ENCODE measurements at places on chromosomes 7 and 10.

GRCh38 chr10:69382382-69383117 is 34.2 kb downstream of the TACR2 start:
- DNase-seq: no peak

DNA sequence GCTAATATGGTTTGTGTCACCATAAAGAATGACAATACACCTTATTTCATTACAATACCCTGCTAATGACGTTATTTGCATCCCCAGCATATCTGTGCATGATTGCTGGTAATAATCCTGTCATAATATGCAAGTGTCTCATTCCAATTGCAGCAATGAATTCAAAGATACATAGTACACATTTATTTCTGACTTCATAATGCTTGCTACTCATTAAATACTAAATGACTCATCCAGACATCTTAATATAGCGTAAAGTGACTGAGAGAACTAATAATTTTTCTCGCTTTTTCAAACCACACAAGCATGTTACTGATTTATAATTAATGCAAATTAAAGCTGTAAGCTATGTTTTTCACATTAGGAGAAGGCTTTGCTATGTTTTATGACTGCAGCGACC is 234.7 kb upstream of the MDFIC start:
- no peak for DNase-seq

DNA sequence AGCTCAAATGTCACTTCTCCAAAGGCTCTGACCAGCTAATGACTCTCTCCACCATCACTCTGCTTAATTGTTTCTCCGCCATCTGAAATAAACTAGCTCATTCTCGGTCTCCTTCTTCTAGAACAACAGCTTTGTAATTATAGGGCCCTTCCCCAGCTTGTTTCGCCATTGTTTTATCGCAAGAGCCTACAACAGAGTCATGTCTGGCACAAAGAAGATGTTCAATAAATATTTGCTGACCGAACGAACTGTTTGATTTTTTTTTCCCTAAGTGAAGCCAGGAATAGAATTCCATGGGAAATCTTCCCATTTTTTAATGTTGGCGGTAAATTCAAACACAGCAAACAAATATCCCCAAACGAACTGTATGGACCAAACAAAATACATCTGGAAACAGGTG is 63.8 kb upstream of the NMT2 start:
- no peak for DNase-seq

- DNase-seq: no peak
Observed at GRCh38 chr10:19668116-19668515, 148.1 kb upstream of the PLXDC2 start.

DNA sequence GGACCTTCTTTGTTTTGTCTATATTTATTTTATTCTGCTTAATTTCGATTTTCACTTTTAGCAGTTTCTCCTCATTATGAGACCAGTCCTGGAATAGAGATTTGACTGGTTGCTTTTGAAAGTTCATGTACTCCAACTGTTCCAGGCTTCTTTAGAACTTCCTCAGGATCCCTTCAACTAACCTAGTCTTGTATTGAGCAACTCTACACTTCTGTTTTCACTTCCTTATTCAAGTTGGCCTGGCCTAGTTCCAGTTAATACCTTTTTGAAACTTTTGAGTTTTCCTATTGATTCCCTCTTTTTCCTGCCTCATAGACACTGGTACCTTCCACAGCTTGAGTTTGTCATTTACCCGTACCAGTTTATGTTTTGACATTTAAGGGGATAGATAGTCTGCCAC is 421.7 kb downstream of the ATRNL1 start:
- no peak for DNase-seq

GRCh38 chr10:45253183-45253914 is 62.1 kb downstream of the OR13A1 start:
- peak; percentile 30 for DNase-seq

GRCh38 chr7:98629001-98629431 is 11.9 kb downstream of the NPTX2 start:
- DNase-seq: no peak

DNA sequence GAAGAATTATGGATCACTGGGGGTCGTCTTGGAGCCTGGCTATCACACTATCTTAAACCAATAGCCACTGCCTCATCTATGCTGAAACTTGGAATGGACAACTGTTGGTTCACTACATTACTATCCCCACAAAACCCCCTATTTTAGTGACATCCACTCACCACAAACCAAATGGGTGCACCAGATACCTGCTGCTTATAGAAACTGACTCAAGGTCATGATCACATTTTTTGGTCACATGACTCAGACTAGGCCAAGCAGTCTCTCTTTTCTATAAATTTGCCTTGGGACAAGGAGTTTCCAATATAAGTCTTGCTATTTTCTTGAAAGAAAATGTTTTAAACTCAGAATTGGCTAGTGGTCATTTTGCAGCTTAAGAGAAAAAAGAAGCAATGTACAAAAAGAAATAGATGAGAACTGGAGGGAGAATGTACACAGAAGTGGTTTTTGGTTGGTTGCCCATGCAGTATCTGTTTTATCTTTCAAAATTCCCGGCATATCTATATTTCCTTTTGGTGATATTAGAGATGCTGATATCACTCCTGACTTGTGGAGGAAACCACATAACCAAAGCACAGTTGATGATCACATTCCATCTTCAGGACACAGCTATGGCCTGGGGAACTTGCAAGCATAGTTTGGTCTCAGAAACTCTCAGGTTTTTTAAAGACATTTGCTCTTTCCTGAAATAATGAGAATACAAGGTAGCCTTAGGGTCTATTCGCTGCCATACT is 85.2 kb upstream of the CACNA2D1 start:
- no peak for DNase-seq

DNA sequence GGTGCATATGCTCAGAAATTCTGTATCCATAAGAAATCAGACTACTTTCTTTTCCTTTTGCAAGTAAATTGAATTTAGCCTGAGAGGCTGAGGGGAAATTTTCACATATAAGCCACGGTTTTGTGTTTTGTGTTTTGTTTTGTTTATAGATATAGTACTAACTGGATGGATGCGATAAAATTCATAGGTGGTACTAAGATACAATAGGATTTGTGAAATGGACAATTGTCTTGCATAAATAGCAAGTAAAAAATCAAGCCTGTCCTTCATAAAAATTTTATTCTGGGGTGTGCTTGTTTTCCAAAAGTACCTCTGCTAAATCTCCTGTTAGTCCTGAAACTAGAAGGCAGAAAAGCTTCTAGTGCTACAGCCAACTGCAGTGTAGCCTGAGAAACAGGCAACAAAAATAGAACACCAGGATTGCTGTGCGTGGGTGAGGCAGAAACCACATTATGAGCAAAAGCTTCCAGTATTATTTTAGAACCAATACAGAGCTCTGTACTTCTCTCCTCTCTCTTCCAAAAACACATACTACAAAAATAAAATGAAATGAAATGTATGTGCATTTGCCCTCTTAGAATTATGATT is 634 bp upstream of the HDAC9 start:
- DNase-seq: peak; percentile 5

DNA sequence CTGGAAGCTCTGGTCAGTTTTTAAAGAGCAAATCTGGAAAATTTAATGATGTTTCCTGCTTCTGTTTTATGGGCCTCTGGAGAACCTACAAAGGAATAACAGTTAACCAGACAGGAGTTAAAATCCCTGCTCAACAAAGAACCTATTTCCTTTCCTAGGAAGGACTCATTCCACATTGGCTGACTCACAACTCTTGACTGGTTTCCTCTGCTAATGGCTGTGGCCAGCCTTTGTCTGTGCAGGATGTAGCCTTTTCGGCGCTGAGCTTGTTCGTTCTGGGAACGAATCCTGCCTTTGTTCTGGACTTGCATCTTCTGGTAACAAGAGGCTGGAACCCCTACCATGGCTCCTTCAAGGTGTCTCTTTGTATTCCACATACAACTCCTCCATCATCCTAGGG is 112.8 kb upstream of the PDCD4 start:
- no peak for DNase-seq

GRCh38 chr7:140049339-140050024 is 13.3 kb downstream of the PARP12 start:
- no peak for DNase-seq

- no peak for DNase-seq
Observed at GRCh38 chr7:7867846-7868571, 100.6 kb upstream of the GLCCI1 start.

GRCh38 chr7:114806590-114807162 is 115.2 kb upstream of the MDFIC start:
- no peak for DNase-seq

DNA sequence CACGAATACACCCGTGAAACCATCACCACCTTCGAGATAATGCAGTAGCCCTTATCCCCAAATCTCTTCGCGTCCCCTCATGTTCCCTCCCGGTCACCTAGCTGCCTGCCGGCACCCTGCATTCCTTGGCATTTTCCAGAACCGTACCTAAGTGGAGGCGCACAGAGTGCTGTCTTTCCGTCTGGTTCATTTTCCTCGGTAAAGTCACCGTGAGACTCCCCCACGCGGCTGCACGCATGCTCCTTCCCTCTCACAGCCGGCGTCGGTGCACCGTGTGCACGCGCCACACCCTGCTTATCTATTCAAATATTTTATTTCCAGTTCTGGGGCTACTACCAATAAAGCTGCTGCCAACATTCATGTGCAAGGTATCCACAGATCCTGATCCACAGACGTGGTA is 65.5 kb upstream of the NKX6-2 start:
- no peak for DNase-seq

- no peak for DNase-seq
Observed at GRCh38 chr7:24948739-24949138, 31.2 kb downstream of the OSBPL3 start.

DNA sequence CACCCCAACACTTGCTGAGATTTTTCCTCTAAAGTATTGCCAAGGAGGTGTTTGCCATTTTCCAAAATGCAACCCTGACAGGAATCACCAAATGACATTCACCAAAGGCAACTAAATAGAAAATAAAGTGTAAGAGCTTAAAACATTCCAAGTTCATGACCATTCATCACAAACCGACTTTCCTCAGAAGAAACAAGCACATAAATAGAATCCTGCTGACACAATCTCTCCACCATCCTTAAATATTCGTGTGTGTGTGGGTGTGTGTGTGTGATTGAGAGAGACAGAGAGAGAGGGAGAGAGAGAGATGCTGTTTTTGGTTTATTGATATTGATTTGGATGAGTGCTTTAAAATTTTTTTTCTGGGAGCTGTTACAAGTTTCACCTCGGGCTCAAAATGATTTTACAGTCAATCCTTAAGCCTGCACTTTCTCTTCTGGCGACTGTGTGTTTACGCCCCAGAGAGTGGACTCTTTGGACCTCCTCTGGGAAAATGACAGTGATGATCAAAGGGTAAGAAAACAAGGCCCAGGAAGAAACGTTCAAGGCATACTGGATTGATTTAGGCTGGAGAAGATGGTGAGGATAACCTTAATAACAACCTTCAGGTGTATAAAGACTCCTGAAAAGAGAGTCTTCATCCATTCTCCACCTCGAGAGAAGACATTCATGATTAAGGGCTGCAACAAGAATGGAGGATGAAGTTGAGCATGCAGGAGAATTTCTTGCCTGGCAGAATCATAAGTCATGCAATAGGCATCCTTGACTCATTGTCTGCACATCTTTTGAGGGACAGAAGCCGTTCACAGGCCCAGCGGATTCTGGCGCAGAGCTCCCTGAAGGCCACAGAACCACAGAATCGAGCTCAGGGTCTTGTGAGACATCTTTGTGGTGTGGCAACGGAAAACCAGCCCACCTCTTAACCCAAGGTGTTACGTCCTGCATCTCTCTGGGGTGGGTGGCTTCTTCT is 104.4 kb upstream of the FGFR2 start:
- no peak for DNase-seq

GRCh38 chr7:28560767-28561166 is 148.4 kb downstream of the CREB5 start:
- DNase-seq: no peak

GRCh38 chr7:152462995-152463708 is 27.3 kb upstream of the KMT2C start:
- no peak for DNase-seq

GRCh38 chr10:118903691-118904090 is 125.8 kb upstream of the NANOS1 start:
- no peak for DNase-seq
